ENCODE measurements at places on chromosomes 12 and 14. TPM values are rescaled to one million over a fixed set of nuclear protein-coding genes. Genes with fewer than 3 reads are reported as not detected.

Gene ARHGEF40
- 39.2 TPM for total RNA-seq

Gene PMCH
- not detected for total RNA-seq

Gene P3H3
- 9.7 TPM for total RNA-seq

Gene FGF23
- not detected for total RNA-seq

Gene PIANP
- 0.20 TPM for total RNA-seq

- no peak for DNase-seq
- peak overlapping the region; percentile 22 for H3K4me3 ChIP-seq
- no peaks in the 10 kb centered on the region for H3K27me3 ChIP-seq
- no peaks in the 10 kb centered on the region for H3K36me3 ChIP-seq
These were observed 345.9 kb upstream of the RGS6 start for GRCh38 chr14:71586131-71586897.

DNA sequence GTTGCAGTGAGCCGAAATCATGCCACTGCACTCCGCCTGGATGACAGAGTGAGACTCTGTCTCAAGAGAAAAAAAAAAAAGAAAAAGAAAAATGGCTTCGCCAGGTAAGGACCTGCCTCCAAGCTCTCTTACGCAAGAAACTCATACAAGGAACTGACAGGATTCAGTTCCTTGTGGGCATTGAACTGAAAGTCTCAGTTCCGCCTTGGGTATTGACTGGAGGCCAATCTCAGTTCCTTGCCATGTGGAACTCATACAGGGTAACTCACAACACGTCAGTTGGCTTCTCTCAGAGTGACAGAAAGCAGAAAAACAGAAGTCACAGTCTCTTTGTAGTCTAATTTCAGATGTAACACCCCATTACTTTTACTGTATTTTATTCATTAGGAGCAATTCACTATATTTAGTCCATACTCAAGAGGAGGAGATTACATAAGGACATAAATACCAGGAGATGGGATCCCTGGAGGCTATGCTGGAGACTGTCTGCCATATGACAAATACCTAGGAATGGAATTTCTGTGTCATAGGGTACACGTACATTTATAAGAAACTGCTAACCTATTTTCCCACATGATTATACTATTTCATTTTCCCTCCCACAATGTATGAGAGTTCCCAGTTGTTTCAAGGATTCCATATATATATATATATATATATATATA is 11.4 kb upstream of the NOPCHAP1 start:
- H3K36me3 ChIP-seq = no peaks in the 10 kb centered on the region
- no peaks in the 10 kb centered on the region for H3K27me3 ChIP-seq
- H3K4me1 ChIP-seq = no peaks in the 10 kb centered on the region

DNA sequence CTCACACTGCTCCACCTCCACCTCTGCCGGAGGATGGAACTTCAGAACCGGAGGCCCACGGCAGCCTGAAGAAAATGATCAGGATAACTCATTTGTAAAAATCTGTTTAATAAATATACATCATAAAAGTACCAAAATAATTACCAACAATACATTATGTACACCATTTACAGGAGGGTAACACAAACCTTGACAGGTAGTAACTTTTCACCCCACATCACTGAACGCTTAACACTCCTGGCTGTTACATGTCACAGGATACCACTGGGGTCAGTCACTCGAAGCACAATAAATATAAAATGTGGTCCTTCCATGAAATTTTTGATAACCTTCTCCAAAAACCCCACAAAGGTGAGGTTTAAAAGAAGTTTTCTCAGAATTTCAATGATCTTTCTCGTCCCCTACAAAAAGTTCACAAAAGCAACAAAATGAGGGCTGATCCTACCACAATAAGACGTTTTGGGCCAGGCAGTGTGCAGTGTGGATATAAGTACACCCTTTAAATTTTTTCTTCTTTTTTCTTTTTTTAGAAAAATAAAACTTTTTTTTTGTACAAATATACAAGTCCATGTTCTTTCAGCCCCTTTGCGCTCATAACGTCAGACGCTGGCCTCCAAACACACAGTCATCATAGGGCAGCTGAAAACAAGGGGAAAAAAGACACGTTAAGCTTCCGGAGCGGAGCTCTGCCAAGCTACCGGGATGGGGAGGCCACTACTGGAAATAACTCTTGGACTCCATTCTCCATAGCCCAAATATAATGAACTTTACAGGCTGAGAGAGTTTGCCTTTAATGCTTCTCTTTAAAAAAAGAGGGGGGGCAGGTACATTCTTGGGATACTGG is 2.9 kb downstream of the NFKBIA start:
- DNase-seq = no peak
- peak overlapping the region; percentile 97 for H3K4me3 ChIP-seq
- H3K27ac ChIP-seq = peak overlapping the region; percentile 100
- H3K27me3 ChIP-seq = no peaks in the 10 kb centered on the region

DNA sequence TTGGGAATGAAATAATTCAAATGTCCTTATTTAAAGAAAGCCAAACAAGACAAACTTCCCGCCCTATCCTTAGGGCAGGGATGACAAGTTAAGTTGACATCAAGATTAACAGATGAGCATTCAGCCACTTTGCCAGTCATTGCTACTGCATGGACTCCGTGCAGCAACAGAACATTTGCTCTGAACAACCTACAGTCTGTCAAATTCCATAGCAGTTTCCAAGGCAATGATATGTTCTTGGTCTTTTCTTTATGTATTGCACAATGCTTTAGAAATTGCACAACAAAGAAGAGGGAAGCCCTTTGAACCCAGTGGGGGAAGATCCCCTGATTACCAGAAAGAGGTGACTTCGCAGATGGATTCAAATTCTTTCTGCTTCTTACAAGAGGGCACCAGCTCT is 269.8 kb downstream of the BCAT1 start:
- no peak overlapping the region for H3K4me3 ChIP-seq
- H3K27ac ChIP-seq = no peak overlapping the region
- no peaks in the 10 kb centered on the region for H3K4me1 ChIP-seq
- H3K36me3 ChIP-seq = no peaks in the 10 kb centered on the region
- DNase-seq = no peak
- no peaks in the 10 kb centered on the region for H3K27me3 ChIP-seq

GRCh38 chr12:118361889-118362288 is 10.8 kb downstream of the TAOK3 start:
- H3K4me3 ChIP-seq = no peak overlapping the region
- peaks cover 8% of the 10 kb centered on the region for H3K4me1 ChIP-seq
- no peak for DNase-seq
- H3K36me3 ChIP-seq = no peaks in the 10 kb centered on the region
- H3K27me3 ChIP-seq = no peaks in the 10 kb centered on the region

DNA sequence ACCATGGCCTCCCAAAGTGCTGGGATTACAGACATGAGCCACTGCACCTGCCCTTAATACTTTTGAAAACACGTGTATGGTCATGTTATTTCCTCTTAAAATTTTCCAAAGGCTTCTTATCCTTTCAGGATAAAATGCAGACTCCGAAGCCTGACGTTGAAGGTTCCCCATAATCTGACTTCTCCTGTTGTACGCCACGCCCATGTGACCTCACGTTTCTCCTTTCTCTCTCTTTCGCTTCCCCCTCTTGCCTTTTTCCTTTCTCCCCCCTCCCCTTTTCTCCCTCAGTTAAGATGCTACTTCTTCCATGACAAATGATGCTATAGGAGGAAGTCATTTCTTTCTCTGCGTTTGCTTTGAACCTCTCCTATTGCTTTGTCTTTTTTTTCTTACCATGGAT is 266.0 kb downstream of the FBXL14 start:
- H3K4me3 ChIP-seq = no peak overlapping the region
- H3K27ac ChIP-seq = no peak overlapping the region
- no peaks in the 10 kb centered on the region for H3K36me3 ChIP-seq

- H3K27me3 ChIP-seq = no peaks in the 10 kb centered on the region
- H3K4me3 ChIP-seq = no peak overlapping the region
- peaks cover 17% of the 10 kb centered on the region for H3K4me1 ChIP-seq
- H3K27ac ChIP-seq = peak overlapping the region; percentile 85
These were observed 46.0 kb downstream of the SMIM41 start for GRCh38 chr12:52125476-52125900.

GRCh38 chr12:98519257-98519907 is 4.0 kb downstream of the TMPO start:
- no peak overlapping the region for H3K4me3 ChIP-seq
- DNase-seq = no peak
- H3K36me3 ChIP-seq = no peaks in the 10 kb centered on the region
- no peaks in the 10 kb centered on the region for H3K27me3 ChIP-seq

GRCh38 chr12:104510873-104511440 is 54.2 kb downstream of the CHST11 start:
- DNase-seq = no peak
- H3K36me3 ChIP-seq = no peaks in the 10 kb centered on the region
- H3K27ac ChIP-seq = no peak overlapping the region
- H3K27me3 ChIP-seq = no peaks in the 10 kb centered on the region

DNA sequence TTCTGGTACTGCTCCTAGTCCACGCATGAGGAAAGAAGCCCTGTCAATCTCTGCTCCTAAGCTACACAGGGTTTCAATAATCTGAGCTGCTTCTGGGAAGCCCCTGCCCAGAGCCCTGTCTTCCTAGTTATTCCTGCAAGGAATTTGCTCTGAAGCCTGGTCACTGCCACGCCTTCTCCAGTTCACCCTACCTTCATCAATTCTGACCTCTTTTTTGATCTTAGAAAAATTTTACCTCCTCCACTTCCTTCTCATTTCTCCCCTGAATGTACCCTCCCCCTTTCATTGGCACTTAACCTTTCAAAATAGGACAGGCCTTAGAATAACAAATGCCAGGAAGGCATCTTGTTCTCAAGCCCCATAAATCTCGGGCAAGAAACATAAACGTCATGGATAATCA is 14.9 kb upstream of the LRRK2 start:
- H3K4me1 ChIP-seq = peaks cover 15% of the 10 kb centered on the region
- DNase-seq = no peak
- H3K36me3 ChIP-seq = no peaks in the 10 kb centered on the region

DNA sequence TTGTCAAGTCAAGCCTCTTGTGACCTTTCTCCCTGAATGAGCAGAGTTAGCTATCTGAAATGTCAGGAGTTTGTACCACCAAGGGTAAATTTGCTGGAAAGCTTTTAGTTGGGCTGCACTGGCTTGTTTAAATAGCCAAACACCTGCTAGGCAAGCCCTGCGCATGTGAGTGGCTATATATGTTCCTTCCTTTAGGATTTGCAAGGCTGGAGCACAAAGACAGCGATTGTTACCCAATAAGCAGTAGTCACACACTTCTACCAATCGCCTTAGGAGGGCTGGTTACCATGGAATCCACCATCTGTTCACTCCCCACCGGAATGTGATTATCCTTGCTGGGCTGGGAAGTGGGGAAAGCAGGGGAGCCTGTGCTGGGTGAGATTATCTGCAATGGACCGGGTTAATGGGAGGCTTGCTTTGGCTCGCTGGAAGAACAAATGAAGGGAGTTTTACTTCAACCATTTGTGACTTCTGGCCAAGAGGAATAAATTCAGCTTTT is 102.5 kb downstream of the FGD4 start:
- H3K27me3 ChIP-seq = no peaks in the 10 kb centered on the region
- H3K4me3 ChIP-seq = peak overlapping the region; percentile 21
- H3K4me1 ChIP-seq = peaks cover 40% of the 10 kb centered on the region
- no peaks in the 10 kb centered on the region for H3K36me3 ChIP-seq
- H3K27ac ChIP-seq = peak overlapping the region; percentile 38
- DNase-seq = no peak

GRCh38 chr14:57640036-57640435 is 146.4 kb upstream of the CCDC198 start:
- H3K4me3 ChIP-seq = no peak overlapping the region
- H3K36me3 ChIP-seq = no peaks in the 10 kb centered on the region
- H3K27ac ChIP-seq = no peak overlapping the region

- no peaks in the 10 kb centered on the region for H3K36me3 ChIP-seq
- H3K27ac ChIP-seq = no peak overlapping the region
- H3K4me1 ChIP-seq = no peaks in the 10 kb centered on the region
- no peaks in the 10 kb centered on the region for H3K27me3 ChIP-seq
- no peak for DNase-seq
These were observed 189.8 kb upstream of the PRICKLE1 start for GRCh38 chr12:42779186-42779859.

DNA sequence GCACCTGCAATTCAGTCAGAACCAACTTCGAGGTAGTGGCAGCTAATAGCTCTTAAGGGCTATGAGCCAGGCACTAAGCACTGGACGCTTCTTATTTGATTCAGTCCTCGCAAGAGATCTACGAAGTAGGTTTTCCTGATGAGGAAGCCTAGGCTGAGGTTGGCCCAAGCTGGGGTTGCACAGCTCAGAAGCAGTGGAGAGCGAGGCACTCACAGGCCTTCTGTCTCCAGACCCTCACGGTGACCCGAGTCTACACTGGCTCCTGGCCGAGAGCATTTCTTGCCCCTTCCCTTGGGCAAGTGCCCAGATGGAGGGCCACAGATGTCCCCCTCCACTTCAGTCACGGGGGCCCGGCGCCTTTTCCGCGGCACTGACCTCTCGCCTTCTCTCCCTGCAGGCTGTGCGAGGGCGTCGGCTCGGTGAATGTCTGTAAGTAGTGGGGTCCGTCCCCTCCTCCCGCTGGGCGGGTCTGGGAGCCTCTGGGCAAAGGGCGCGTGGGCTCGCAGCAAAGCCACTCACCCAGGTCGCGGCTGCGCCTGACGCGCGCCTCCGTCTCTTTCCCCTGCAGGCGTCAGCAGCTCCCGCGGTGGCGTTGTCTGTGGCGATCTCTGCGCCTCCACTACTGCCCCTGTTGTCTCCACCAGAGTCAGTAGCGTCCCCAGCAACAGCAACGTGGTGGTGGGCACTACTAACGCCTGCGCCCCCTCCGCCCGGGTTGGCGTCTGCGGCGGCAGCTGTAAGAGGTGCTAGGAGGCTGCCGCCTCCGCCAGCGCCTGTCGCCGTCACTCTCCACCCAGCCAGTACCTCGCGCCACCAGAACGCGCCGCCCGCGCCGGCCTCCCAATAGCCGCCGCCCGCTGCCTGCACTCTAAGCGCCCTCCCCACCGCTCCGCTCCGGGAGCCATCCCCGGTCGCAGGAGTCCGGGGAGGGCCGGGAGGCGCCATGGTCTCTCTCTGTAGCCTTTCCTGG is 13.1 kb downstream of the KRT83 start:
- no peaks in the 10 kb centered on the region for H3K4me1 ChIP-seq
- DNase-seq = peak; percentile 86
- no peak overlapping the region for H3K27ac ChIP-seq
- no peaks in the 10 kb centered on the region for H3K36me3 ChIP-seq

DNA sequence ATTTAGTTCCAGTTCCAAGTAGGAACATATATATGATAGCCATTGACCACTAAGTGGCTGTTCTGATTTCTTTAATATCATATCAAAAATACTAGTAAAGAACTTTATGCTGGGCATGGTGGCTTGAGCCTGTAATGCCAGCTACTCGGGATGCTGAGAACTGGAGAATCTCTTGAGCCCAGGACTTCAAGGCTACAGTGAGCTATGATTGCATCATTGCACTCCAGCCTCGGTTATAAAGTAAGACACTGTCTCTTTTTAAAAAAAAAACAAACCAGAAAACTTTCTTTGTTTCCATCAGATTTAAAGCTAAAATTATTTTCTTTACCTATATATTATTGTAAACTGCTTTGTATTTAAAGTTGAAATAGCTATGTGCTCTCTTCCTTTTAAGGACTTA is 127.0 kb downstream of the SCAF11 start:
- no peak overlapping the region for H3K27ac ChIP-seq
- peaks cover 35% of the 10 kb centered on the region for H3K36me3 ChIP-seq
- no peaks in the 10 kb centered on the region for H3K27me3 ChIP-seq
- H3K4me3 ChIP-seq = no peak overlapping the region

GRCh38 chr14:59969319-59969718 is 49.4 kb downstream of the LRRC9 start:
- H3K27ac ChIP-seq = no peak overlapping the region
- H3K4me3 ChIP-seq = no peak overlapping the region
- DNase-seq = no peak
- no peaks in the 10 kb centered on the region for H3K27me3 ChIP-seq
- H3K36me3 ChIP-seq = no peaks in the 10 kb centered on the region

Measured in upper lobe of right lung (tissue), 1 donor.